Stimulated activated CD8-positive, alpha-beta memory T cell treated with anti-CD3 and anti-CD28 coated beads, Interleukin-4, amount 100 ng/mL, for 1 hour (primary cell): ENCODE measurements at places on chromosomes 12 and 14.

DNA sequence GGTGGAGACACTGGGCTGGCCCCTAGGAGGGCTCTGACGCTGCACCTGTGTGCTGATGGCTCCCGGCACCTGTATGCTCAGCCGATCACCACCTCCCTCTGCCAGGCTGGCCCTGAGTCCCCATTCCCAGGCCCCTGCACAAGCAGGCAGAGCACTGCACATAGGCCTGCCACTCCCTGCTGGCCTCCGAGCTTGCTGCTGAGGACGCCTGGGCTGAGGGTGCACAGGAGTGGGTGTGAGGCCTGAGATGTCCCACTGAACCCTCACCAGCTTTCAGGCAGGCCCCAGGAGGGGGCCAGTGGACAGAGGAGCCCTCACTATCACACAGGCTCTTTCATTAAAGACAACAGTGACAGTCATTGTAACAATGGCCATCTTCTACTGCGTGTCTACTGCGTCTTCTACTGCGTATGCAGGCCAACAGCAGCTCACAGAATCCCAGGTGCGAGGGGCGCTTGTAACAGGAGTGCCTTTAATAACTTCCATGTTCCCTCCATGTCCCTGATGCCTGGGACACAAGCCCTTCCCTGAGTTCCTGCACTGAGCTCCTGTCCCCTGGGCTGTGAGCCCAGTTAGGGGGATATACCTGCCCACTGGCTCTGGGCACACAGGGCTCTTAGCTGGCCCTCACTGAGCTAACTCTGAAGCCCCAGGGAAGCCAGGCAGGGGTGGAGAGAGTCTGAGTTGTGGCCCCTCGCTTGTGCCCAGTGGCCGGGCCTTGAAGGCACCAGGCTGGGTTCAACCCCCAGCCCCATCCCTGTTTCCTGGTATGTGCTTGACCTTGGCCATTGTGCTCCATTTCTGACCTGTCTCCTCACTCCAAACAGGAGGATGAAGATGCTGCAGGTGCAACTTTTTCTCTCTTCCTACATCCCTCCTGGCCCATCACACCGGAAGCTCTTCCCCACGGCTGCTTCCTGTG, 71.3 kb downstream of the PRIMA1 start:
- DNase-seq: no peak

- DNase-seq: no peak
Measured at GRCh38 chr14:59406454-59407245, 58.5 kb downstream of the GPR135 start.

GRCh38 chr14:44777584-44777983, 184.2 kb downstream of the KLHL28 start:
- DNase-seq: no peak

- DNase-seq: no peak
Measured at GRCh38 chr12:109612975-109613502, 39.4 kb downstream of the MVK start.

GRCh38 chr14:91835197-91835919, 32.0 kb downstream of the TC2N start:
- no peak for DNase-seq

GRCh38 chr12:2501464-2502191, 293.1 kb upstream of the FKBP4 start:
- DNase-seq: no peak

GRCh38 chr12:49720214-49720613, 13.0 kb upstream of the FMNL3 start:
- DNase-seq: no peak

DNA sequence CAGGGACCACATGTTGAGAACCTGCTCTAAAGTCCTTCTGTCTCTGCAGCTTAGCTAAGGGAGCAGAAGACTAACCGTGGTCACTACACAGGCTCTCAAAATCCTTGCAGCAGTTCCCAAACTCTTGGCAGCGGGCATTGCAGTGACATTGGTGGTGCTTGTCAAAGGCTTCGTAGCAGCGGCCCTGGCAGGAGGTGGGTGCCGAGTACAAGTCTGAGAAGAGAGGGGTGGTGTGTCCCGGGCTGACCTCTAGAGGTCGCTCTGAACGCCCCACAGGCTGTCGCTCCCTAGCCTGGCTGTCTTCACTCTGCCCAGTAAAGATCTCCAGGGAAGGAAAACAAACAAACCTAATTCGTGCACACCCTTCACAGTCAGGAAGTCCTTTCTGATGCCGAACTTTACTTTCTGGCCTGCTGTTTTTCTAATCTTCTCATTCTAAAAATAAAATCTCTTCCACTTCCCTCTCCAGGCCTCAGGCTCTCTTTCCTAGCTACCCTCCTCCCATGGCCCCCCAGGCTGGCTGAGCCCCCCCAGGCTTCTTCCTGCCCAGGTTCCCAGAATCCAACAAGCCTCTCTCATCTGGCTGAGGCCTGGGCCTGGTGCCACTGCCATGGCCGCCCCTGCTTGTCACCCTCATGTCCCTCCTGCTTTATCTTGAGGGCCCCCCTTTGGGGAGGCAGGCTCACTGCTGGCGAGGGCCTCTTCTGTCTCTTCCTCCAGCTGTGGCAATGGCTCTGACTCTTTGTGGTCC, 7.7 kb downstream of the ENDOU start:
- no peak for DNase-seq

- DNase-seq: no peak
Measured at GRCh38 chr14:63857466-63858030, 4.7 kb downstream of the SYNE2 start.

DNA sequence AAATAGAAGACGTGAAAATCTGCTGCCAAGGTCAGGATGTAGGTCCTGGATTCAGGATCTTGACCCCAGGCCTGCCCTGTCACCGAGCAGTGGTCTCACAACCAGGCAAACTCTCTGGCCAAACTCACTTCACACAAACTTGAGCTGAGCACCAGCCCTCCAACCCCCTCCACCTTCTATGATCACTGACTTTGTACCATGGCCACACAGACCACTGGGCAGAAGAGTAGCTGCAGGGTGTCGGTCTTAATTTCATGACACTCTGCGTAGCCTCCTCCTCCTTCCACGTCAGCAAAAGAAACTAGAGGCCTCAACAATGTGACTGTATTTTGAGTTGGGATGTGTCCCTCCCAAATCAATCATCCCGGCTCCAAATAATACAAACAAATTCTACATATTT, 7.2 kb upstream of the TBX3 start:
- DNase-seq: no peak

DNA sequence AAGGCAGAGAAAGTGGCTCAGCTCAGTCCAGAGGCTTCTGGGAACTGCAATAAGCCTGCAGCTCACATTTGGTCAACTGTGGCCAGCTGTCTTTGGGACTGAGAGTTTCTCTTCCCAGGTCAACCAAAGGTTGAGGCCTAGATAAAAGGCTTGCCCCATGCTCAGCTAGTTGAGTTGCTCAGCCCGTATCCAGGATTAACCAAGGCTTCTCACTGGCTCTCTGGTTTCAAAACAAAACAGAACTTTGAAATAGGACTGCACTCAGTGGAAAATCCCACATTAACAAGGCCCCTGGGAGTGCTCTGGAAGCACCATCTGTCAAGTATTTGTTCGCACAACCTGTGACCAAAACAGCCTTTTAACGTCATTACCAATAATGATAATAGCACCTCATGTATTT, 40.3 kb upstream of the NUAK1 start:
- no peak for DNase-seq

- no peak for DNase-seq
Measured at GRCh38 chr12:27966870-27967269, 5.7 kb downstream of the PTHLH start.

- DNase-seq: no peak
Measured at GRCh38 chr14:96203116-96203515, 1.5 kb upstream of the BDKRB2 start.

GRCh38 chr12:117408161-117408791, 46.9 kb upstream of the NOS1 start:
- no peak for DNase-seq

GRCh38 chr12:54068418-54069070, 14.9 kb downstream of the HOXC4 start:
- no peak for DNase-seq

DNA sequence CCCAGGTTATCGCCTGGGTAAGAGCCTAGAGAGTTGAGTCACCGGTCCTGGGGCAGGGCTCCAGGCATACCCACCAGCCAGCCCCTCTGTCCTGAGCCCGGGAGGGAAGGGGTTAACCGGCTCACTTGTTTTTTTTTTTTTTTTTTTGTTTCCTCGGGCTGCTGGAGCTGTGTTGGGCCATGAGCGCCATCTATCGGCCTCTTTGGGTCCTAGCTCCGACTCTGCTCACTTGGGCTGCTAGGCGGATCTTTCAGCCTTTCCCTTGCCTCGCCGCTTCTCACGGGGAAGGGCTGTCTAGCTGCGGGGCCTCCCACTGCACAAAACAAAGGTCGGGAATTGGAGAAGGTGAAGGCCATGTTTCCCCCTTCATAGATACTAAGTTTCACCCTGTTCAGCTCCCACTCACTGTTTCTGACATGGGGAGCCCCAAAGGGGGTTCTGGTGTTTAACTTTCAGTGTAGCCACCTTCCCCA, 2.8 kb upstream of the SMUG1 start:
- peak; percentile 52 for DNase-seq

- no peak for DNase-seq
Measured at GRCh38 chr14:44609201-44609600, 102.1 kb upstream of the FSCB start.

- DNase-seq: no peak
Measured at GRCh38 chr12:97564236-97564635, 101.6 kb downstream of the RMST start.

GRCh38 chr12:43912859-43913258, 77.0 kb downstream of the TMEM117 start:
- no peak for DNase-seq

DNA sequence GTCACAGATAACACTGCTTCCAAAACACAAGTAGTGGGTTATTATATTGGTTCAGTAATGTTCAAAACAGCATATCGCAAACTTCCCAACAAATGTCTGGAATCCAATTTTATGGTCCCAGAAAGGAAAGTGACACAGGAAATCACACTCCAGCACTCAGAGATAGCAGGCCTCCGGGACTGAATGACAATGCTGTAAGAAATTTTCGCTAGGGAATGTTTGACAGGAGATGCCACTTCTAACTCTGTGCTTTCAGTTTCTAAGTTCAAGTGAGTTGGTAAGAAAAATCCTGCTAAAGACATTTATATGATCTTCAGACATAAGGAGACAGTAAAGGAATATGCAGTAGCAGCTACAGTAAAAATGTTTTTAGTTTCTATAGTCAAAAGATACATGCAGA, 93.2 kb downstream of the SLC2A13 start:
- DNase-seq: no peak

DNA sequence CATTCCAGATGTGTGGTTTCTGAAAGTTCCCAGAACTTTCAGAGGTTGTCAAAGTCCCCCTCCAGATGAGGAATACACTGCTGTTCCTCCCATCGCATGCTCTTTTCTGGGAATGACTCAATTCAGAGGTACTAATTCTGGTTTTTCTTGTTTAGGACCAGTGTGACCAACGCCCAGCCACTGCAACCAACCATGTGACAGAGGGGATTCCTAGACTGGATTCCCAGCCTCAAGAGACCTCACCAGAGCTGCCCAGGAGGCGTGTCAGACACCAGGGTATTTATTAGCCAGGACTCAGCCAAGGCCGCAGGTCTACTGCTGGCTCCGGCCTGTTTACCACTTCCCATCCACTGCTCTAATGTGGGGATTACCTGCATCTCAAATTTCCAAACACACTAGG, 24.2 kb downstream of the TRAFD1 start:
- DNase-seq: no peak

GRCh38 chr14:100261621-100262020, 22.7 kb downstream of the YY1 start:
- DNase-seq: no peak

- no peak for DNase-seq
Measured at GRCh38 chr12:42332301-42333285, 6.6 kb downstream of the PPHLN1 start.

- no peak for DNase-seq
Measured at GRCh38 chr14:79580414-79580813, 630.9 kb downstream of the DIO2 start.

GRCh38 chr12:112939761-112940381, 1.6 kb downstream of the OAS3 start:
- no peak for DNase-seq

GRCh38 chr12:24840046-24840800, 108.7 kb downstream of the BCAT1 start:
- DNase-seq: no peak

- no peak for DNase-seq
Measured at GRCh38 chr12:33437598-33437997, 2.0 kb downstream of the SYT10 start.

DNA sequence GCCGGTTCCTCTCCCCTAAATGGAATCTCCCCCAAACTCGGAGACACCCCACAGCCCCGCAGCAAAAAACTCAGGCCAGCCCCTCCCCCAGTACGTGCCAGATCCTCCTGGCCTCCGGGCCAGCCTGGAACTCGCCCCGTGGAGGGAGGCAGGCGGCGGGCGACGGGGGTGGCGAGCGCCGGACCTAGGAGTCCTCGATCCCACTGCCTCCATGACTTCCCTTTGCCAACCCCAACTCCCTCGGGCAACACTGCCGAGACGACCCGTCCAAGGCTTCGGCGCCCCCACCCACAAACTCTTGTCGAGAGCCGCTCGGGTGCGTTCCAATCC, 400 bp downstream of the ADCY6 start:
- no peak for DNase-seq

GRCh38 chr12:125015680-125016310, 22.4 kb downstream of the BRI3BP start:
- DNase-seq: no peak

DNA sequence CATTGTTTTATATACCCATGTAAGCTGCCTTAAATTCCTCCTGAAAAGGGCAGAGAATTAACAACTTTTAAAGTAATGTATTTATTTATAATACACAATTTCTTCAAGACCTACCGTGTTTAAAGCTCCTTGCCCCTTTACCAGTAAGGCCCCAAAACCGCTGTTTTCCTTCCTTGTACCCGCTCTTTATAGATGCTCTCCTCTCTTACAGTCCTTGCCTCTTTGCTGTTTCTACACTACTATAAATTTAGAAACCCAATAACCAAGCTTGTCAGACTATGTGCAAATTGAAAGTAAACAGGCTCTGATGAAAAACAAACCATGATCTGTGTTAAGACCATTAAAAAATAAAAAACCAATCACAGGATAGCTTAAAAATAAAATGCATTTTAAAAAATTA, 3.9 kb downstream of the MPHOSPH9 start:
- DNase-seq: no peak

GRCh38 chr12:122999986-123000420, 19.5 kb downstream of the ARL6IP4 start:
- no peak for DNase-seq

GRCh38 chr12:109377139-109377685, 29.5 kb downstream of the MYO1H start:
- no peak for DNase-seq

GRCh38 chr12:111233786-111234185, 135.1 kb downstream of the PHETA1 start:
- DNase-seq: no peak

- no peak for DNase-seq
Measured at GRCh38 chr14:104253901-104254353, 115.5 kb downstream of the KIF26A start.

- DNase-seq: no peak
Measured at GRCh38 chr14:50308363-50308915, 3.6 kb downstream of the L2HGDH start.

DNA sequence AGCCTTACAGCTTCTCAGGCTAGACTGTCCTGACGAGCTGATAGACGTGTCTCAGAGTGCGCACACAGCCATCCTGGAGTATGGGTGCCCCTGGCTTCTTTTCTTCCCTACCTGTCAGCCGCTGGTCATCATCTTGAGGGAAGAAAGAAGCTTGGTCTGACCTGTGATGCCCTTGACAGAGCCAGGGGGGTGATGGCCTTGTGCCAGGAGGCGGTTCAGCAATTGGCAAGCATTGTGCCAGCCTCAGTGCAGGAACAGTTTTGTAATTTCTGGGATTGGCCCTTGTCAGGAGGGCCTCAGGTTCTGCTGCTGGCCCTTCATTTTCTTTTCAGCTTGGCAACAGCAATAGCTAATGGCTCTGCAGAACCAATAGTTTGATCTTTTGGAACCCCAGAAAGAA, 80.1 kb downstream of the ADCK1 start:
- no peak for DNase-seq
